Activated T-helper 1 cell treated with anti-CD3 and anti-CD28 coated beads, Interleukin-12 subunit alpha, Interleukin-12 subunit beta, Interleukin-2, Interleukin-4 antibody, amounts not matched to agents 30 ng/mL and 10 ng/mL and 1 ng/mL, durations not matched to agents 14 hours and 24 hours and 36 hours (primary cell): ENCODE measurements at places on chromosomes 12 and 14.

DNA sequence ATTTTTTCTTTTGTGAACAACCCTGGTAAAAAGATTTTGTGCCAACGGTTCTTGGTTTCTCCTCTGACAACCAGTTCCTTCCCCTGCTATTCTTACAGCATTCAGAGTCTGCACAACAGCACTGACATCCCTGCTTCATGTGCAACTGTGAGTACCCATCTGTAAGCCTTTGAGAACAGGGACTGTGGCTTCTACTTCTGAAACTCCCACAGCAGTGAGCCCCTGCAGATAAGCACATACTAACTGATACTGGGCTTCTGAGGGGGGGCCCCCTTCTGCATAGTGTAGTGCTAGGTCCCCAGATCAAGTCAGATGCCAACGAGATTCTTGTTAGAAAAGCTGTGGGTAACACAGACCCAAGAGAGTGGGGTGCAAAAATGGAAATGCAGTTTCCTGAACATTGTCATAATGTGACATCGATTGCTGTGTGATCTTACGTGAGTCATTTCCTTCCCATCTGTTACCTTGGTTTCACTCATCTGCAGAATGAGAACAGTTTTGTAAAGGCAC, 11.1 kb upstream of the NINJ2 start:
- peak; percentile 73 for DNase-seq

DNA sequence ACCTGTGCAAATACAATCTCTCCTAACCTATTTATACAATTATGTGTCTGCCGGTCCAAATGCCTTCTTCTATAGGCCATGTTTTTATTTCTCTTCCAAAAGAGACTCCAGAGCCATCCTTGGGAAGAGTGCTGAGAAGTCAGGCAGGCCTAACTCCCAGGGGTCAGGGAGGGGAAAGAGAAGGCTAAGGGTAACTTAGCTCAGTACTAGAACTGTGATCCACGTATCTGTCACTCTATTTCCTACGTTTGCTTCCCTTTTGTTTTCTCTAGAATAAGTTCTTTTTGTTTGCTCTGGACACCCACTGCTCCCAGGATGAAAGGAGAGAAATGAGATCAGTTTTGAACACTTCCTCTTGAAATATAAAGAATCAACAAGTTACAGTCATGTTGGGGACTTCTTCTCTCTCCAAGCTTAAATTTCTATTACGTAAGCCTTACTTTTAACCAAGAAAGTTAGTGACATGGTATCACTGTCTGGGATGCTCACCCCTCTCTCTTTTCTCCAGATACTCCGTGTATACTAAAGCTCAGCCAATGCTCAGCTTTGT, 79.2 kb downstream of the DAD1 start:
- DNase-seq, result no peak

DNA sequence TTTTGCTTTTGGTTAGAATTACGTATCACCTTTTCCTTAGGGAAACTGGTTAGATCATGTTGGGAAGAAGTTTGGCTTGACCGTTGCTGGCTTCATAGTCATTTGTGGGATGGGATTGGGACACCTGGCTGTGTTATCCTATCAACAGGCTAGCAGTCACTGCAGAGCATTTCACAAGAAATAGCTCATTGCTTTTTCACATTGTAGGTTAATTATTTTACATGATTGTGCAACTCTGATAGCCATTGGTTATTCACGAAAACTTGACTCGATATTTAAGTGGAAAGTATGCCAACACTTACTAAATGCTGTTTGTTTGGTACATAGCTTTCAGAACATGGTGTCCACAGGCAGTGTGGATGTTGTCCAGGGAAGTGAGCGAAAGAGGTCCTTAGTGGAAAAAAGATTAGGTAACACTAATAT, 89.4 kb downstream of the NKX2-1 start:
- no peak for DNase-seq

- no peak for DNase-seq
These were observed 138.8 kb upstream of the WSCD2 start for GRCh38 chr12:107990325-107990724.

DNA sequence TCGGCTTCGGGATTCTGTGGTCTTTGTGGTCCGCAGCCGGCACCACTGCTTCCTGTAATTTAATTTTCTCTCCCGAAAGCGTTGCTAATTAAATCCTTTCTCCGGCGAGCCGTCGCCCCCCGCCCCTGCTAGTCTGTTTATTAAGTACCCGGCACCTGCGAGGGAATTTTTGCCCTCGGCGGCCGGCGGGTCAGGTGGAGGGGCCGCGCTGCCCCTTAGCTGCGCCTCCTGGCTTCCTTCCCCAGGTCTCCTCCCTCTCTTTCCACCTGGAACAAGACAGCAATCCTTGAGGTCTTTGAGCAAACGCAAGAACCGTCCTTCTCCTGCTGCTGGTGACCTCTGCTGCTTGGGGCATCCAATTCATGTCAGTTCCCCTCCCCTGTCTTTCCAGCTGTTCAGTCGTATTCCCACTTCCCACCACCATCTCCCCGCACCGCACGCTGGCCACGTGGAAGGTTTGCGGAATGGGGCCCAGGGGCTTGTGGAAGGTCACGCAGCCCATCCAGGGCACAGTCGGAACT, 16.2 kb downstream of the ZDHHC22 start:
- no peak for DNase-seq

DNA sequence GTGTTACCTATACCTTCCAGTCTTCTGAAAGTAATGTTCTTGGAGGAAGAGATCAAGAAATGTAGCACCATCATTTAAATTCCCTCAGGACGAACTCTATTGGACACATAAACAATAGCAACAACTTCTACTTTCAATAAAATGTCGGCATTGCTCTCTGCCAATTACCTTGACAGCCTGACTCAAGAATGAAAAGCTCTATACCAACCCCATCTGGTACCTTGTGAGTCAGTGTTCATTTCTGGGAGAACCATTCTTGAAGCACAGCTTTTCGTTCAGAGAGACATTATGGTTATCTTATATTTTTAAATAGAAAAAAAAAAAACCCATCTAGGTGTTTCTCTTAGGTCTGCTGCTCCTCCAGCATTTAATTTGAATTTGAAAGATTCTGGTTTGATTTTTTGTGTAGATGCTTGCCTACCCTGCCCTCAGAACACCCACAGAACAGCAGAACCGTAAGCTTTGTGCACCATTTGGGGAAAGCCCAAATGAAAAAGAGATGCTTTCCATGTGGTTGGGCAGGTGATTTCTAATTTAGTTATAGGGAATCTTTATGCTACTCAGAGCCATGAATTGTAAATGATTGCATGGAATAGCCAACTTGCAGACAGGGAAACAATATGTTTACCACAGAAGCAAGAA, 156.0 kb downstream of the SAMD4A start:
- DNase-seq, result no peak

DNA sequence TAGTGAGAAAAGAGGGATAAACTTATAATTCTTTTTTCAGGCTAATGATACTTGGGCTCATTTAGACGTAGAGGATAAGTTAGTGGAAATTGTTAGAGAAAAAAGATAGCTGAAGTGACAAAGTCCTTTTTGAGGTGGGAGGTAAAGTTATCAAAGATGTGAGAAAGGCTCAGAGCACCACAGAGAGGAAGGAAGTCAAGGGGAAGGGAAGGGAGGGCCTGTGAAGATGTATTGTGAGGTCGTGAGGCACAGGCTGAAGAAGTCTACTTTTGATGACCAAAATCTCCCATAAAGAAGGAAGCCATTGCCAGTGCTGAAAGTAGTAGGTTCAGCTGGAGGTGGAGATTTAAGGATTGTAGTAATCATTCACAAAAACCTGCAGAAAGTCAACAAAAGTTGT, 19.4 kb upstream of the PTGDR start:
- DNase-seq, result no peak

DNA sequence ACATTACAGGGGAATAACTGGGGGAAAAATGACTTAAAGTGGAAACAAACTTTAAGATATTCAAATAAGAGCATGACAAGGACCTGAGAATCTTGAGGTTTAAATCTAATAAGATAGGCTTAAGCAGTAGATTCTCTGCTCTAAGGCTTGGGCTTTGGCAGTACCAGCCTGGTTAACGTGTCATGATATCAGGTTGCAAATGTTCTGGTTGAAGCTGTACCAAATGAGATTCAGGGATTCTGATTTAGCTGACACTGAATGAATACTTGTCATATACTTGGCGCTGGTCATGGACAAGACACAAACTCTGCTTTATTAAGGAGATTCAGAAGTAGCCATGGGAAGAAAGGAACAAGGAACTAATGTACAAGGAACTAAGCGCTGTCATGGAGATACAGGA, 6.1 kb downstream of the TCP11L2 start:
- DNase-seq, result no peak

- DNase-seq, result no peak
These were observed 595 bp upstream of the KRT85 start for GRCh38 chr12:52367876-52368275.

GRCh38 chr14:94120667-94121340, 8.6 kb downstream of the IFI27L2 start:
- no peak for DNase-seq

- DNase-seq, result peak; percentile 63
These were observed 1.8 kb downstream of the ULK1 start for GRCh38 chr12:131896080-131896810.

DNA sequence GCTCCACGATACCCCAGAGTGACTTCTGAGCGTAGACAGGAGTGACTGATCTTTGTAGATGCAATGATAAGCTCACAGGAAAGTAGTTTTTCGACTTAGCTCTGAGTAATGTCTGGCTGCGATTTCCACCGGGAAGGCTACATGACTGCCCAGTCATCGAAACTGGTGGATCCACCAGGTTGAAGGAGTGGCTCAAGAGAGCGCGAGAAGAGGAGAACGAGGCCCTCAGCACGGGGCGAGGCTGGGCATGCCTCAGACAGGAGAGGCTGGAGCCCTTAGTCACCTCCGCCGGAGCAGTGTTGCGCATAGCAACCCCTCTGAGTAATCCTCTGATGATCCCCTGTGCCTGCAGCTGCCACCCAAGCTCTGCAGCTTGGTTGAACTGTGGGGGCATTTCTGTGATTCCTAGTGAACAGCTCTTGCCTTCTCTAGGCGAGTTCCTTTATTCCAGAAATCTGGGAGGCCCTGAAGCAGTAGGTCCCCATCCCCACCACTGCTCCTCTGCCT, 25.6 kb downstream of the ELK3 start:
- DNase-seq, result no peak

- no peak for DNase-seq
These were observed 52.1 kb downstream of the AVPR1A start for GRCh38 chr12:63098851-63099250.

DNA sequence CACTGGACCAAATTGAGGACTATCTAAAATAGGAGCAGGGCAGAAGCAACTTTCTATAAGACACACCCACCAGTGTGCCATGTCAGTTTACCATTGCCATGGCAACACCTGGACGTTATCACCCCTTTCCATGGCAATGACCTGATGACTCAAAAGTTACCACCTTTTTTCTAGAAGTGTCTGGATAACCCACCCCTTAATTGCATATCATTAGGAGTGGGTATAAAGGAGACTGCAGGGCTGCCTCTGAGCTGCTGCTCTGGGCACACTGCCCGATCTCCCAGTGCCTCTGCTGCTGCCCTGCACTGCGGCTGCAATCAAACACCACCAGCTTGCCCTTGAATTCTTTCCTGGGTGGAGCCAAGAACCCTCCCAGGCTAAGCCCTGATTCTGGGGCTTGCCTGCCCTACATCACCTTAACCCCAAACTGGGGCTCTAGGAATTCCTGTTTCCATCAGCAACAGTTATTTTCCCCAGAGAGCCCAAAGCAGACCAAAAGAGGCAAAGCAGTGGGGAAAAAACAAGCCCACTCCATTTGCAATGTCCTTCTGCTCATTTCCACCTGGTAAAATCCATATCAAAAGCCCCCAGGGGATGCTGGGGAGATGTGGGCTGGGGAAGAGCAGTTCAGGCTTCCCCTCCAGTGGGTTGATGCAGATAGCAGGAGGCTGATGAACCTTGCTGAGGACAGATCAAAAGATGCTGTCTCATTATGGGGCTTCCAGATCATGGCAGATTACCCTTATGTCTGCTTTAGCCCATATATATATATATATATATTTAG, 129.5 kb upstream of the NCOR2 start:
- no peak for DNase-seq

GRCh38 chr12:50914872-50915484, 37.4 kb upstream of the HIGD1C start:
- DNase-seq, result no peak

DNA sequence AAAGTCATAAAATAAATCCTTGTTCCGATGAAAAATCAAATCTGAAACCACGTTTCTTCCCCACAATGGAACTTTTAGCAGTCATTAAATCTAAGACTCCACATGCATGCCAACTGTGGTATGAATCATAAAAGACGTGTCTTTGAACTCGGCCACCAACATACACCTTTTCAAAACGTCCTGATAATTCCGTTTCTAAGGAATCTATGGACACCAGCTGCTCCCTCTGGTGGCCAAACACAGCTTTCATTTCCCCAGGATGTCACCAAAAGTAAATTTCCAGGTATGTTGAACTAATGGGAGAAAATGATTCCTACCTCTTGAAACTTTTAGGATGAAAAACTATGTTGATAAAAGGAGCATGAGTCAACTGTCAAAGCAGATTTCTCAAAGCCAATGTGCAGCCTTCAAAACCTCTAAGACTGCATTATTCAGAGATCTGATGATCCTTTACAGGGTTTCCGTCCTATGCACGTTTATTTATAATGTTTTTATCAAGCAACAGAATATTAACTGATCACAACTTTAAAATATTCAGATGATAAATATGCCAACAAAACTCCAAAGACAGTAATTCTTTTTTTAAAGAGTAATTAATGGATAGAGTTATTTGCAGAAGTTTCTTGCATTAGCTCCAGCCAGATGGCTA, 96.2 kb downstream of the CIT start:
- no peak for DNase-seq
